ENCODE measurements at places on chromosomes 4 and X.
A peak's percentile ranks its signal among the peaks of the same experiment; 100 is the strongest.

DNA sequence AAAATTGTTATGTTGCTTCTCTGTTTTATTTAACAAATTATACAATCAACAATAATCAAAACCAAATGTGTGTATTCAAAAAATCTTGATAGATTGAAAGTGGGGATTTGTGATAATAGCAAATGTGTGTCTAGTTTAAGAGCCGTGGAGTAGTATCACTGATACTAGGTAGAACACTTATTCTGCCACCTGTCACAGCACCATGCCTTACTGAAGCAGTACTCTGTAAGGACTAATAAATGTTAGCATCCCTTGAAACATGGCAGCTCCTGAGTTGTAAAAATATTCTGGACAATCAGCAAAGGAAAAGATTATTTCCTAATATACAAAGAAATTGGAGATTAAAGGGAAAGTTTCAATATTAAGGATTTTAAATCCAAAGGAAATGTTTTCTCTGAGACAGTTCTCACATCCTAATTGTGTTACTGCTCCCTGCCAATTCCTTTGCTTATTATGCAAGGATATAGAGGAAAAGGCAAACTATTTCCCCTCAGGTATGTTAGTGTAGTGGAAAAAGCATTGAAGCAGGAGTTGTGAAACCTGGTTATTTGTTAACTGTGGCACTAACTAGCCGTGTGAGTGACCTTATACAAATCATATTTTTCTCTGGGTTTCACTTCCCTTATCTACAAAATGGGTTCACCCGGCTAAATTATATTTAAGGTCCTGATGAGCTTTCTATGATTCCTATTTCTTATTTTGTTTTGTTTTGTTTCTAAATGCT, 303.1 kb downstream of the ARHGAP24 start:
- no peak for DNase-seq

- DNase-seq = no peak
These were observed 113.2 kb upstream of the ZNF827 start for GRCh38 chr4:146051728-146052391.

- DNase-seq = no peak
These were observed 128.0 kb downstream of the ANAPC4 start for GRCh38 chr4:25504932-25505636.

GRCh38 chr4:41060352-41061334, 153.7 kb downstream of the APBB2 start:
- DNase-seq = no peak

DNA sequence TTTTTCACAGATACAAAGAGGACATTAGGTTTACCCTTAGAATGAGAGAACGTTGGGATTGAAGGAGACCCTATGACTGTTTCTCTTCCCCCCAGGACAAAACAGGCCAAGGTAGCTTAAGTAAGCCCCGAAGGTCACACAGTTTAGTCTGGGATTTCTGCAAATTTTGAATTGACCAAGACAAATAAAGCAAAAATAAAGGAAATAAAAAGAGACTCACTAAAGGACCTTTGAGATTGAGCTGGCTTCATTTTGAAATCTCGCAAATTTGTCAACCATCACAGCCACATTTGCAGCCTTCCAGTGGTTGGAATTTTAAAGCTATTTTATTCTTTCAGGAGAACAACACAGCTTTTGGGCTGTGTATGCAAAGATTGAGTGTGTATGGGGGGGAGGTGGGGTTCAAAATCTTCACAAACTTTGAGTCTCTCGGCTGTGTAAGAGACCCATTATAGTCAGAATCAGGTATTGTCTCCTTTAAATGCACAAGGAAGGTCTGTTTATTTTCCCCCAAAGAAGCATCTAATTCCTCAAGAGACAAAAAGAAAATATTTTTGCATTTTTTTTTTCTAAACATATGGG, 4.2 kb downstream of the TMSB4X start:
- DNase-seq = no peak

DNA sequence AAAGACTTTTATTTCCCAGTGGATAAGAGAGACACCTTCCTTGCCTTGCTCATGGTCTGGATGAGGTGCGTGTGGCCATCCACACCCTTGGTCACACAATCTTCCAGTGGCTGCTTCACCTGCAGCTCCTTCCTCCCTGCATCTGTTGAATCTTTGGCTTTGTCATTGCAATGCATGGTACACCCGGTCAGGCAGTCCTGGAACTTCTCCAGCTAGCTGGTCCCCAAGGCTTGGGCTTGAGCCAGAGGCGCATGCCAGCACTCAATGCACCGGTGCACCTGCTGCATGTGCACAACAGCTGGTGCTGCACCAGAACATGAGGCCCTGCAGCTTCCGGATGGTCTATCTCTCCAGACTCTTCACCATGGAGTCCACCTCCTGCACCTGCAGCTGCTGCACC, 31.7 kb downstream of the SCML1 start:
- DNase-seq = no peak

DNA sequence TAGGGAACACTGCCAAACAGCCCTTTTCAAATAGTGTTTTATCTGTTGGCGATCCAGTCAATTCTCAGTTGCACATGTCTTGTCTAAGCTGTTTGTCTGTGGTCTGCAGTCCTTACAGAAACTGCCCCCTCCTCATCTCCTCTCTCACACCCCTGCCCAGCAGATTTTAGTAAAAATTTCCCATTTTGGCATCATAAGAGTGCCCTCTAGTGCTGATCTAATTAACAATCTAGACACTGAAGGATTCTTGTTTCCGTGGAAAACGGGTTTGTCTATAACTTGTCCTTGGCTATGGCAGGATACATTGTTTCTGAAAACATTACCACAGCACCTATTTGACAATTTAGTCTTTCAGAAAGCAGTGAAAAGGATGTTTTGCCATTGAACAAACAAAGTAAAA, 227.2 kb upstream of the MBNL3 start:
- no peak for DNase-seq

GRCh38 chr4:142396279-142396678, 449.8 kb downstream of the INPP4B start:
- DNase-seq = no peak

DNA sequence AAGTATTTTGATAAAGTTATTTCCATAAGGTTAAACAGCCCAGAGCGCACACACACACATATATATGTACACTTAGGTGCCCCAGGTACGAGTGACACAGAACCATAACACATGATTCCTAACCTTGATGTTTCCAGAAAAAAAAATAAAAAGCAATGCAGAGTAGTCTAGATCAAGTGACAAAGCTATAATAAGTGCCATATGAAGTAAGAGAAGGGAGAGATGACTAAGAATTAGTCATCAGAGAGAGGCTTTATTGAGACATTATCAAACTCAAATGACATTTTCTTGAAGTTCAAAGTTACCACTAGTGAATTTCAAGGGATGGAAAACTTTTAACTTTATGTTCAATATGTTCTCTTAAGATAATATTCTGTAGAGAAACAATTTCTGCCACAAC, 215.0 kb downstream of the HTR2C start:
- DNase-seq = no peak

- DNase-seq = no peak
These were observed 796.8 kb downstream of the NLGN4X start for GRCh38 chrX:5431823-5432222.

GRCh38 chrX:71168134-71168533, 23.5 kb downstream of the NLGN3 start:
- DNase-seq = no peak

DNA sequence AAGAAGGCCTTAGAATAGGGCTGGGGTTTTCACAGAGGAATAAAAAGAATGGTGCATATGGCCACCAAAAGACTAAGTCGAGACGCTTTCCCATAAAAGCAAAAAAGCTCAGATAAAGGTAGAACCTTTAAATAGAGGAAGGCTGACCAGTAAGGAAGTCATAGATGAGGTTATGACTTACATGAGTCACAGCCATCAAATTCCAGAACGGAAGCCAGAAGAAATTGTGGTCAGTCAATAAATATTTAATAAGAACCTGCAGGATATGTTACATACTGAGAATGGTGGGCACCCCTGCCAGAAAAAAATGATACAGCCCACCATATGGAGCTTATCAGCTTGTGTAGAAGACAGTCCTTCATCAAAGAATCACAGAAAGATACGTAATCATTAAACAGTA, 120.1 kb downstream of the MANBA start:
- DNase-seq = no peak

DNA sequence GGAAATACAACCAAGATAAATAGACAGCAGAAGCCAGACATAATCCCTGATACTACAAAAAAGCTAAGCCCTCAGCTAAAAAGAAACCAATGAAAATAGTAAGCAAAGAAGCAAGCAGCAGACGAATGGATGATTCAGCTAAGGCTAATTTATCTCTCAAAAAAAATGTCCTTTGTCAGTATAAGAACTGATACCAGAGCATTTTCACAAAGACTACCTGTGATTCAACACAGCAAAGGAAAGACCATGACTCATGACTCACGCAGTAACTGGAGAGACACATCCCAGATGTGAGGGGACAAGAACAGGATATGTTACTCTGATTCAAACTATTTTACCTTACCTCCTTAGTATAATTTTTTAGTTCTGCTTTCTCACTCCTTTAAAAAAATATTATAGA, 22.7 kb upstream of the TMPRSS11F start:
- DNase-seq = no peak

- no peak for DNase-seq
These were observed 24.9 kb downstream of the TMEM131L start for GRCh38 chr4:153490985-153491483.

GRCh38 chr4:148162519-148162918, 279.7 kb downstream of the NR3C2 start:
- no peak for DNase-seq

GRCh38 chrX:38117485-38117884, 103.2 kb downstream of the SRPX start:
- DNase-seq = no peak

DNA sequence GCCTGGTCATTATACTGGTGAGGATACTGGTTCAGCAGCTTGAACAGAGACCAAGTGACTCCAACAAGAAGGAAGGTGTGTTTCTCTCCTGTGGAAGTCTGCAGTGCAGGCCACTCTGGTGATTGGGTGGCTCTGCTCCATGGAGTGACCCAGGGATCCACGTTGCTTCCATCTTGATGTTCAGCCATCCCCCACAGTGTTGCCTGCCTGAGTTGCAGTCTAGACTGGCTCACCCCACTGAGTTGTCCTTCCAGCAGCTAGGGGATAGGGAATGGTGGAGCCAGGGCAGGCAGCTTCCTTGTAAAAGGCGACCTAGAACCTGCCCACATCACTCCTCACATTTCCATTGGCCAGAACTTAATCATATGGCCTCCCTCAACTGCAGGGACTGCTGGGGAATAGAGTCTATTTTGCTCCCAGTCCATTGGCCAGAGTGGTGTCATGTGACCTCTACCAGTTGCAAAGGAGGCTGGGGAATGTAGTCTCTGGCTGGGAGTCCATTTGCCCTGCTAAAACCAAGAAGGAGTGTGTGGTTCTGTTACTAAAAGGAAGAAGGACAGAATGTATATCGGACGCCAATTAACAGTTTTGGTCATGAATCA, 8.0 kb downstream of the MAN2B2 start:
- DNase-seq = no peak

DNA sequence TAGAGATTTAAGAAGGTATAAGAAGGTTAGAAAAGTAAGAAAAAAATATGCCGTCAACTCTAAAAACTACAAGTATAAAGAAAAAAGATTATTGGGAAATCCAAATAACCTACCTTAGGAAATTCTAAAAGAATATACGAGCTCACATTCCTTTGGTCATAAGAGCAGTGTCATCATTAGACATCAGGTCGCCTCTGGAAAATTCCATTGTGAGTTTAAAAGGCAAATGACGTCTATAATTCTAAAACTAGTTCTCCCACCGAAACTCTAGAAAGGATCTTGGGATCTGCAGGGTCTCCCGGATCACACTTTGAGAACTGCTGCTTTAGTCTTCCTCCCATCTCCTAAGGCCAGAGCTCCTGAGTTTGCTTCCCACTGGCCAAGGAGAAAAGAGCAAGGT, 518 bp upstream of the SAT1 start:
- DNase-seq = no peak

DNA sequence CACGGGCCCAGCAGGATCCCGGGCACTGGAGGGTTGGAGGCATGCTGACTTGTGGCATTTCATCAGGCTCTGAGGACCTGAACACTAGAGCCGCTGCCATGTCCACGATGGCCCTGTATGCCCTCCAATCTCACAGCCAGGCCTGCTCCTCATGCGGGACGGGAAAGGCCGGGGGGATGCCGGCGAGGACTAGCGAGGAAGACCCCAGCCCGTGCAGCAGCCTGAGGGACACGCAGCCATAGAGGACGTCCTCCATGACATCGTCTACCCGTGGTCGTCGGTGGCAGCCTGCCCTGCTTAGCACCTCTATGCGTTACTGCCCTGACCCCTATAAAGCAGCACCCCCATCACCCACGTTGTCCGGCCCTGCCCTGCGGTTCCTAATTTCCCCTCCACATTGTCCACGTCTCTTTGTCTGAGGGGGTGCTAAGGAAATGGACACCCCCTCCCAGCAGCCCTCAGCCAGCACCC, 32.6 kb downstream of the HMX1 start:
- no peak for DNase-seq

DNA sequence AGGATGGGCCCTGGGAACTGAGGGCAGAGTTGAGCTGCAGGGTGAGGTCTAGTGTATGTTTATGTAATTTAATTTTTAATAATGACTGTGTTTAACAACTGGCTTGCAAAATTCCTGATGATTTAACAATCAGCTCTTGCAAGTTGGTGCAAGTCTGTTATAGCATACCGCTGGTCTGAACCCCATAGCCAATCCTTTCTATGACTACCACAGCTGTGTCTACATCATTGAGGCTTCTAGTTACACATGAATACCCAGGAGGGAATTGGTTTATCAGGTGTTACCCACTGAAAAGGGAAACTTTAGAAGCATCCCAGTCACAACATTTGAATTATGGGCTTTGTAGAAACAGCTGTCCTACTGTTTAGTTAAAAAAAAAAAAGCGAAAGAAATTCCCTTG, 38.3 kb downstream of the SUPT20HL1 start:
- no peak for DNase-seq

- no peak for DNase-seq
These were observed 36.0 kb upstream of the SPANXC start for GRCh38 chrX:141278306-141278705.

DNA sequence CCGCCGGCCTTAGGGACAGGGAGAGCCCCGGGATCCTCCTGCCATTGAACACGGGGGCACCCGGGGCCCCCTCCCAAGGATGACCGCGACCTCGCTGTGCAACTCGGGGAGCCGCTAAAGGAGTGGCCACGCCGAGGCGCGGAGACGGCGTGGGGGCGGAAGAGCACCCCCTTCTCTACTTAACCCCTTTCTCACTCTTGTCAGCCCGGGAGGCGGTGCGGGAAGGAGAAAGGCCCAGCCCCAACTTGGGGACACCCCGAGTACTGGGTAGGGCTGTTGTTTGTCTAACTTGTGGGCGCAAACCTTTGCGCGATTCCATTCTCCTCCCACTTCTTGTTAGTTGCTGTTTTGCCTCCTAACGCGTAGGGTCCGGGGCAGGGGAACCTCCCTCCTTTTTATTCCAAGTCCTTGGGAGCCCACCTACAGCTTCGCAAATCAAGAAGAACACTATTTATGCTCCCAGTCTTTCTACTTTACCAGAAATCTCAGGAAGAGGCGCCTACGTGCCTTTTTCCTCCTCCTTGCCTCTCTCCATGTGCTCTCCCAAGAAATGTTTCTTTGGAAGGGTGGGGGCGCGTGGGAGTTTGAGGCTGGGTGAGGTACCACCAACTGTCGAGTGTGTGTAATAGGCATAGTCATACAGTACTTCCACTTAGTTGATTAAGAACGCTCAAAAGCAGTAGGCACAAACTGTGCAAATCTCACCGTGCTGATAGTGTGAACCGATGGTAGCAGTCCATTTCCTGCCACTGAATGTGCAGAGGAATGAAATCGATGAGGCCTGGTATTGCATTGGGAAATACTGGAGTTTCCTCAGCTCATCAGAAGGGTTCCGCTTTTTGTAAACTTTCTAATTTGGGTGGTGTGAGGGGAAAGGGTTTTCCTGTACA, 813 bp downstream of the DIAPH2 start:
- DNase-seq = peak; percentile 34

GRCh38 chrX:150202641-150203247, 160.4 kb upstream of the MAMLD1 start:
- no peak for DNase-seq

All from stimulated activated CD4-positive, alpha-beta T cell treated with anti-CD3 and anti-CD28 coated beads, Interleukin-4, amount 100 ng/mL, for 48 hours (primary cell).